Cortex of kidney (tissue), 1 donor: ENCODE measurements at places on chromosomes 16 and 17.

DNA sequence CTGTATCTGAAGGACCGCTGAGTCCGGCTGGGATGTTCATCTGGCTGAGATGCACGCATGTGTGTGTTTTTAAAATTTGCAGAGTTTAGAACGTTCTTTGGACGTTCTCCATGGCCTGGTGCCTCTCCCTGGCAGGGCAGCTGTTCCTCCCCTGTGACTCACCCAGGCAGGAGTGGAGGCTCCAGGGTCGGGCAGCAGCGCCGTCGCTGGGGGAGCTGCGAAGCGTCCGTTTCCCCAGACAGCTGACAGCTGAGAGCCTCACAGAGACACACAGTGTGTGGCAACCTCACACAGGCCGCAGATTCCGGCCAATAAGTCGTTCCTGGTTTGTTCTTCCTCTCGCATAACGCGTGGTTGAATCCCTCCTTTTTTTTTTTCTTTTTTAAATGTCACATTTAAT is 80.6 kb downstream of the OR1D5 start:
- DNase-seq: no peak

- DNase-seq: no peak
Observed at GRCh38 chr16:80824623-80825364, 20.4 kb upstream of the CDYL2 start.

- no peak for DNase-seq
Observed at GRCh38 chr17:40555296-40556190, 9.7 kb downstream of the CCR7 start.

DNA sequence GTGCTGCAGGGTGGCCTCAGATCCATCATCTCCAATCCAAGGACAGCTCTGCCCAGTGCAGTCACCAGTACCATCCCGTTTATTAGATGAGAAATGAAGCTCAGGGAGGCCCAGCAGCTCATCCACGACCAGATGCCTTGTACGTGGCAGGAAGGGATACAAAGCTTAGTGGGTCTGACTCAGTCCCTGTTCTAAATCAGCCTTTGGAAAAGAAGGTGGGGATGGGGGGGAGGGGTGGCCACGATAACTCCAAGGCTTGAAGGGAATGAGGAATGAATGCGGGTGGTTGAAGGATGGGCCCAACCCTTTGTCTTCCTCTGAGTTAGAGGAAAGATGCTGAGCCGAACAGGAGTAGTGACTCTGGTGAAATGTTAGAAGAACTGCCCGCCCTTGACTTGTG is 25.8 kb downstream of the LLGL2 start:
- no peak for DNase-seq

GRCh38 chr17:5355421-5356129 is 63.9 kb downstream of the NUP88 start:
- DNase-seq: no peak

DNA sequence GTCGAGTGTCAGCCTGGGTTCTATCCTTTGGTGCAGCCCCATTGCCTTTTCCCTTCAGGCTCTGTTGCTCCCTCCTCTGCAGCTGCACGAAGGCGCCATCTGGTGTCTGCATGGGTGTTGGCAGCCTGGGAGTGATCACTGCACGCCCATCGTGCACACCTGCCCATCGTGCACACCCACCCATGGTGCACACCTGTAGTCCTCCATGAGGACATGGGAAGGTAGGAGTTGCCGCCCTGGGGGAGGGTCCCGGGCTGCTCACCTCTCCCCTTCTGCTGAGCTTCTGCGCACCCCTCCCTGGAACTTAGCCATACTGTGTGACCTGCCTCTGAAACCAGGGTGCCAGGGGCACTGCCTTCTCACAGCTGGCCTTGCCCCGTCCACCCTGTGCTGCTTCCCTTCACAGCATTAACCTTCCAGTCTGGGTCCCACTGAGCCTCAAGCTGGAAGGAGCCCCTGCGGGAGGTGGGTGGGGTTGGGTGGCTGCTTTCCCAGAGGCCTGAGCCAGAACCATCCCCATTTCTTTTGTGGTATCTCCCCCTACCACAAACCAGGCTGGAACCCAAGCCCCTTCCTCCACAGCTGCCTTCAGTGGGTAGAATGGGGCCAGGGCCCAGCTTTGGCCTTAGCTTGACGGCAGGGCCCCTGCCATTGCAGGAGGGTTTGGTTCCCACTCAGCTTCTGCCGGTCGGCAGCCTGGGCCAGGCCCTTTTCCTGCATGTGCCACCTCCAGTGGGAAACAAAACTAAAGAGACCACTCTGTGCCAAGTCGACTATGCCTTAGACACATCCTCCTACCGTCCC is 2.9 kb downstream of the CTRL start:
- no peak for DNase-seq

DNA sequence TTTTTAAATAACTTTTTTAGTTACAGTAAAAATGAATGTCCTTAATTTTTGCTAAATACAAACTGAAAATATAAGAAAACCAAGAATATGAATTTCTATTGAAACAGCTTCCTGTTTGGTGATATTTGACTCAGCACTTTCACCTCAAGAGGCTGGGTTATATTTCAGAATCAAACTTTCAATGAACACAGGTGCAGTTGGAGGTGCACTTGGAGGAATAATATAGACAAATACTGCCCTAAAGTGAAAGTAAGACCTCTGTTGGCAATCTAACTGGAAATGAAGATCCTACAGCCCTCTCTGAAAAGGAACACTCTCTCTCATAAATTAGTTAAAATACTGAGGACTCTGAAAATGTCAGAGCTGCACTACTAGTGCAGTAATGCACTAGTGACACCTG is 106.2 kb downstream of the BRIP1 start:
- no peak for DNase-seq

GRCh38 chr16:28027055-28027454 is 36.5 kb downstream of the GSG1L start:
- DNase-seq: no peak

DNA sequence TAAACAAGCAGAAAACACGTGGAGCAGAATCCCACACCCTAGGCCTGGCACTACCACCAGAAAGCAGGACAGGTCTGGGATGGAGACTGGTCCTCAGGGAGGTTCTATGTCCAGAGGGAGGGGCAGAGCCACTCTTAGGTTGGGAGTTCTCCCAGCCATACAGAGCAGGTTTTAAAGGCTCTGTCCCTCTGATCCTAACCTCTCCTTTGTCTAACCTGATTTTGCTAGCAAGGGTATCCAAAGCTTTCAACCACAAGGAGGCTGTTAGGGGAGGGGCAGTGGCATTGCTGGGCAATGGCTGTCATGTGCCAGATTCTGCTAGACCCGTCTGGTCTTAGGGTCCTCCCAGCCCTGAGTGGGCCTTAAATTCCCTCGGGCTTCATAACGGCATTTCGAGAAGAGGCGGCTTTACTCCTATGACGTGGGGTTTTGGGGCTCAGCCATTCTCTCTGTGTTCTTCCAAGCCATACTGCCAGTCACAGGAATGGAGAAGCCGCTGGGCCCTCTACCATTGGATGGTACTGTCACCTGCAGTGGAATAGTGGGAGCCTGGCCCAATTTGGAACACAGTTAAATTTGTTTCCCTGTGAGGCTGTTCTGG is 5.7 kb downstream of the TPPP3 start:
- DNase-seq: no peak

DNA sequence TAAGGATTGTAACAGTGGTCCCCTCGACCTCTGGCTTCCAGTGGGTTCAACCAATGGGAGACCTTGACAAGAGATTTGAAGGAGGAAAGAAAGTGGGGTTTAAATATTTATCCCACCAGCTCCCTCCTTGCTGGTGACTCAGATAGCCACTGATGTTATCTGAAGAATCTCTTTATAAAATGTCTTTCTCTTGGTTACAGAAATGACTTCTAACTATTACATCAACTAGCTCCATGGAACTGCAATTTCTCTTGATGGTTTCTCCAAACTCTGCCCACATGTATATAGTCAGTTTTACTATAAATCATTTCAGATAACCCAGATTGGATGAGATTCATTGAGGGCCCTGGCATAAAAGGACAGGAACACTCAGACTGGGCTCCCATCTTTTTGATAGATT is 920.2 kb upstream of the SOX9 start:
- no peak for DNase-seq

GRCh38 chr16:9843424-9844018 is 338.7 kb downstream of the GRIN2A start:
- no peak for DNase-seq

DNA sequence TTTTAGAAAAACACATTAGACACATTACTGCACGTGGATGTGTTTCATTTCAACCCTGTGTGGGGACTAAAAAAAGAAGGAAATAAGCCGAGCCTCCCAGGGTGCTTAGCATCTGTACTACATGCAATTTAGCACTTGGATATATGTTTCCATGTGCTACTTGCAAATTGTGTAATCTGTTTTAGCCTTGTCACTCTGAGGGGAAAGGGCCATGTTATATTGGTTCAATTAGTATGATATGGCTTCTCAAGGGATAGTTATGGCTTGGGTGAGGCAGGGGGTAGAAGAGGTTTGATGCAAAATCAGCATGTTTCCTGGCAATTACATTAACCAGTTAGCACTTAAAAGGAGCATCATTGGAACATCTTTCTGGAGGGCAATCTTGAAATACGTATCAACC is 353.5 kb upstream of the GOT2 start:
- no peak for DNase-seq

DNA sequence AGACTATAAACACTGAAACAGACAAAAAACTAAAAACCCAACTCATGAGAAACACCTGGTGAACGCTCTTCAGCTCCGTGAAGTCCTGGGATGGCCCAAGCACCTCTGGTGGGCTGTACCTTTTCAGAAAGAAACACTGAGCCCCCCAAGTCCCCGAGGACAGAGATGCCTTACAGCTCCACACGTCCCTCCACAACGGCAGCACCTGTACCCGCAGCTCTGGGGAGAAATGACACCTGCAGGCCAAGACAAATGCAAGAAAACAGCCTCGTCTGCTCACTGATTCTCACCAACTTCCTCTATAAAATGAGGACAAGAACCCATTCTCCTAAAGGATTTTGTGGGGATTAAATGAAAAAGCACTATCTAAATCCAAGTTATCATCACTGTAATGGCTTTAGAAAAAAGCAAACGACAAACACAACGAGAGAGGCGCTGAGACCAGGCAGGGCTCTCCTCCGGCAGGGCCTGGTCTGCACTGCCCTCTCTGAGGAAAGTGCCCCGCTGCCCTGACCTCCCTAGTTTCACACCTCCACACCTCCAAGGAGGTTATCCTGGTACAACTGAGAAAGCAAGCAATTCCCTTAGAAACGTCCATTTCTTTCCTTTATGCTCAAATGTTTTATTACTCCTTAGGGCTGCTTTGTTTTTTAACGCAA is 114.9 kb downstream of the ZNF778 start:
- DNase-seq: no peak

DNA sequence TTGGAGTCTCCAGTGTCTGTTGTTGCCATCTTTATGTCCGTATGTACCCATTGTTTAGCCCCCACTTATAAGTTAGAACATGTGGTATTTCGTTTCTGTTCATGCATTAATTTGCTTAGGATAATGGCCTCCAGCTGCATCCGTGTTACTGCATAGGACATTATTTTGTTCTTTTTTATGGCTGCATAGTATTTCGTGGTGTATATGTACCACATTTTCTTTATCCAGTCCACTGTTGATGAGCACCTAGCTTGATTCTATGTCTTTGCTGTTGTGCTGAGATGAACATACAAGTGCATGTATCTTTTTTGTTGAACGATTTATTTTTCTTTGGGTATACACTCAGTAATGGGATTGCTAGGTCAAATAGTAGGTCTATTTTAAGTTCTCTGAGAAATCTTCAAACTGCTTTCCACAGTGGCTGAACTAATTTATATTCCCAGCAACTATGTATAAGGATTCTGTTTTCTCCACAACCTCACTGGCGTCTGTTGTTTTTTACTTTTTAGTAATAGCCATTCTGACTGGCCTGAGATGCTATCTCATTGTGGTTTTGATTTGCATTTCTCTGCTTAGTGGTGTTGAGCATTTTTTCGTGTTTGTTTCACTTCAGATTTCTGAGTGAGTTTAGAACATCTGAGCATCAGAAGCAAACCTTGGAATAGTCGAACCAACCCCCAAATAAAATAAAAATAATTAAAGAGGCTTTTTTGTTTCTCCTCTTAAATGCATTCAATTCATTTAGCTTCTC is 304.7 kb downstream of the ZFHX3 start:
- no peak for DNase-seq

GRCh38 chr17:15453246-15453645 is 14.2 kb downstream of the CDRT4 start:
- no peak for DNase-seq

- no peak for DNase-seq
Observed at GRCh38 chr16:12176051-12176450, 199.5 kb downstream of the SNX29 start.

DNA sequence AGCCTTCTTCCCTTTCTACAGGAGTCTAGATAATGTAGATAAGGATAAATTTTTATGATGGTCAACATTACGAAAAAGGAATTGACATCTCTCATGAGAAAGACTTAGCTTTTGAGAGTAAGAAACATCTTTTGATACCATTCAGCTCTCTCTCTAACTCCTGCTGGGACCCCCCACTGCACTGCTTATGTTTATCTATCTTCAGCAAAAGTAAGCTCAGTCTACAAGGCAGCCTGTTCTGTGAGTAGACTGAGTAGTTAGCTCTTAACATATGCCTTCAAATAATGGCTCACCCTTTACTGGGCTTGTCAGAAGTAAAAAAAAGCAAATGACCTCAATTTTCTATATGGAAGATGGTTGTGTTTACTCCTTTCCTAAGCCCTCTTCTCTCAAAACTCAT is 372.2 kb upstream of the CDH11 start:
- no peak for DNase-seq

- DNase-seq: no peak
Observed at GRCh38 chr17:3865176-3865575, 19.1 kb upstream of the NCBP3 start.

- no peak for DNase-seq
Observed at GRCh38 chr17:3754458-3755334, 31.0 kb downstream of the HASPIN start.

DNA sequence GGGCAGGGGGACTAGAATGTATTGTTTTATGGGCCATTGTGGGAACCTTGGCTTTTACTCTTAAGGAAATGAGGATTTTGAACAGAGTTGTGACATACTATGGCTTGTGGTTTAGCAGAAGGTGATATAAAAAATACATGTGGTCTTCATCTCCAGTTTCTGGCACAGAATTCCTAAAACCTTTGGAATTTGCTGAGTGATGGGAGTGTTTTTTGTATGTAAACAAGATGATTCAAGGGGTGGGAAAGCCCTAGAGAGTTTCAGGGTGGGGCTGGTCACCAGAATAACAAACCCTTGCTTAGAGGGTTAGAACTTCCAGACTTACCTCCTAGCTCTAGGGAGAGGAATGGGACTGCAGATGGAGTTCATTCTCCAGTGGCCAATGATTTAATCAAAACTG is 316.1 kb downstream of the PHKB start:
- DNase-seq: no peak

GRCh38 chr17:74429604-74430384 is 2.1 kb upstream of the GPRC5C start:
- no peak for DNase-seq

GRCh38 chr17:21286066-21286770 is 1.7 kb downstream of the MAP2K3 start:
- DNase-seq: no peak

GRCh38 chr16:74034200-74034599 is 262.4 kb upstream of the PSMD7 start:
- no peak for DNase-seq

- DNase-seq: no peak
Observed at GRCh38 chr16:77169650-77170236, 21.2 kb upstream of the MON1B start.
